Breast epithelium (tissue), 4 donors: ENCODE measurements at places on chromosomes 1 and 21. TPM values are rescaled to one million over a fixed set of nuclear protein-coding genes. Genes with fewer than 3 reads are reported as not detected.

The RGS4 gene
- total RNA-seq: not detected

GRCh38 chr1:195472291-195472690 lies 1135.9 kb downstream of the KCNT2 start:
- no peak for DNase-seq

DNA sequence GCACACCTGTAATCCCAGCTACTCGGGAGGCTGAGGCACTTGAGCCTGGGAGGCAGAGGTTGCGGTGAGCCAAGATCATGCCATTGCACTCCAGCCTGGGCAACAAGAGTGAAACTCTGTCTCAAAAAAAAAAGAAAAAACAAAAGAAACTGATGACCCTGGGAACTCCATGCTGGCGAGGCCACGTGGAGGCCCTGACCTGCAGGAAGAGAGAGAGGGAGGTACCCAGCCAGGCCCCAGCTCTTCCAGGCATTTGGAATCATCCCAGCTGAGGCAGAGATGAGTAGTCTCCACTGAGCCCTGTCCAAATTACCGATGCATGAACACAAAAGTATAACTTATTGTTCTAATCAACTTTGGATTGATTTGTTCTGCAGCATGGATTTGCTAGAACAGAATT lies 132.0 kb upstream of the ZBTB40 start:
- DNase-seq: peak; percentile 22

DNA sequence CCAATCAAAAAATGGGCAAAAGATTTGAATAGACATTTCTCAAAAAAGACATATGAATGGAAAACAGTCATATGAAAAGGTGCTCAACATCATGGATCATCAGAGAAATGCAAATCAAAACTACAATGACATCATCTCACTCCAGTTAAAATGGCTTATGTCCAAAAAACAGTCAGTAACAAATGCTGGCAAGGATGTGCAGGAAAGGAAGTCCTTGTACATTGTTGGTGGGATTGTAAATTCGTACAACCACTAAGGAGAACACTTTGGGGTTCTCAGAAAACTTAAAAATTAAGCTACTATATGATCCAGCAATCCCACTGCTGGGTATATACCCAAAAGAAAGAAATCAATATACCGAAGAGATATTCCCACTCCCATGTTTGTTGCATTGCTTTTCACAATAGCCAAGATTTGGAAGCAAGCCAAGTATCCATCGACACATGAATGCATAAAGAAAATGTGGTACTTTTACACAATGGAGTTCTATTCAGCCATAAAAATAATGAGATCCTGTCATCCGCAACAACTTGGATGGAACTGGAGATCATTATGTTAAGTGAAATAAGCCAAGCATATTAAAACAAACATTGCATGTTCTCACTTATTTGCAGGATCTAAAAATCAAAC lies 17.9 kb downstream of the GBP5 start:
- no peak for DNase-seq

GRCh38 chr1:101323535-101323934 lies 86.7 kb downstream of the S1PR1 start:
- no peak for DNase-seq

DNA sequence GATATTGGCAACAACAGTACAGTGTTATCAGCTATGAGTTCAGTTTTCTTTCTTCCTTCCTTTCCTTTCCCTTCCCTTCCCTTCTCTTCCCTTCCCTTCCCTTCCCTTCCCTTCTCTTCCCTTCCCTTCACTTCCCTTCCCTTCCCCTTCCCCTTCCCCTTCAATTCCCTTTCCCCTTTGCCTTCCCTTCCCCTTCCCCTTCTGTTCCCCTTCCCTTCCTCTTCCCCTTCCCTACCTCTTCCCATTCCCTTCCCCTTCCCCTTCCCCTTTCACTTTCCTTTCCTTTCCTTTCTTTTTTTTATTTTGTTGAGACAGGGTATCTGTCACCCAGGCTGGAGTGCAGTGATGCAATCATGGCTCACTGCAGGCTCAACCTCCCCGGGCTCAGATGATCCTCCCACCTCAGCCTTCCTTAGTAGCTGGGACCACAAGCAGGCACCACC lies 72.3 kb upstream of the CAPZB start:
- DNase-seq: no peak

GRCh38 chr1:177571076-177571475 lies 398.8 kb downstream of the SEC16B start:
- no peak for DNase-seq

- DNase-seq: no peak
Observed at GRCh38 chr1:33849211-33849610, 14.7 kb upstream of the HMGB4 start.

The CELF3 gene
- not detected for total RNA-seq

DNA sequence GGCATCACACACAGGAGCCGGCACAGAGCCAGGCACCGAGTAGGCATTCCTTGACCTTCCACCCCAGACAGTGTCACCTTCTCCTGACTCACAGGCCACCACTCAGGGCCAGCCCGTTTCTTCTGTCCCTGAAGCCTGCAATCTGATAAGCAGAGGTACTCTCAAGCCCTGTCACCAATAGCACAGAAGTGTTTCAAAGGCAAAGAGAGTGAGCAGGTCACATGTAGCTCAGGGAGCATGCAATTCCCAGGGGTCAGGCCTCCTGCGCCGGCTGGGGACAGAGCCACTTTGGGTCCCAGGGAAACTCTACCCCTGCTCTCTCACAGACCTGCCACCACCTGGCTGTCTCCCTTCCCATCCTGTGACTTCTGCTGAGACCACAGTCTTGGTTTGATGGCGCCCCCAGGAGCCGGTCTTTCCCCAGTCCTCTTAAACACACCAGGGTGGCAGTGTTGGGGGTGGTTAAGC lies 13.2 kb downstream of the CAPN9 start:
- no peak for DNase-seq

DNA sequence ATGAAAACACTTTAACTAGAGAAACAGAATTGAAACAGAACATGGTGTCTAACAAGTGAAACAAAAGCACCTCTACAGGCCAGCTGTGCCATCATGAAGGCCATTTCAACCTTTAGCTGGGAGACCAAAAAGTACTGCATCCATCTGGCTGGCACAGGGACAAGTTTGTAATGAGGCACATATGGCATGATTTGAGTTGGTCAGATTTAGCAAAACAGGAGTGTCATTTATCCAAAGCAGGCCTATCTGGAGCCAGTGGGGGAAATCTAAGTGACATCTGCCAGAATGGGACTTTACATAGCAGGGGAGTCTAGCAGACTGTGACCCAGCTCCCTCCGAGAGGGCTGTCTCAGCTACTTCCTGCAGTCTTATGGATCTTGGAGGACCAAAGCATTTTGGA lies 51.9 kb downstream of the DNTTIP2 start:
- DNase-seq: no peak

DNA sequence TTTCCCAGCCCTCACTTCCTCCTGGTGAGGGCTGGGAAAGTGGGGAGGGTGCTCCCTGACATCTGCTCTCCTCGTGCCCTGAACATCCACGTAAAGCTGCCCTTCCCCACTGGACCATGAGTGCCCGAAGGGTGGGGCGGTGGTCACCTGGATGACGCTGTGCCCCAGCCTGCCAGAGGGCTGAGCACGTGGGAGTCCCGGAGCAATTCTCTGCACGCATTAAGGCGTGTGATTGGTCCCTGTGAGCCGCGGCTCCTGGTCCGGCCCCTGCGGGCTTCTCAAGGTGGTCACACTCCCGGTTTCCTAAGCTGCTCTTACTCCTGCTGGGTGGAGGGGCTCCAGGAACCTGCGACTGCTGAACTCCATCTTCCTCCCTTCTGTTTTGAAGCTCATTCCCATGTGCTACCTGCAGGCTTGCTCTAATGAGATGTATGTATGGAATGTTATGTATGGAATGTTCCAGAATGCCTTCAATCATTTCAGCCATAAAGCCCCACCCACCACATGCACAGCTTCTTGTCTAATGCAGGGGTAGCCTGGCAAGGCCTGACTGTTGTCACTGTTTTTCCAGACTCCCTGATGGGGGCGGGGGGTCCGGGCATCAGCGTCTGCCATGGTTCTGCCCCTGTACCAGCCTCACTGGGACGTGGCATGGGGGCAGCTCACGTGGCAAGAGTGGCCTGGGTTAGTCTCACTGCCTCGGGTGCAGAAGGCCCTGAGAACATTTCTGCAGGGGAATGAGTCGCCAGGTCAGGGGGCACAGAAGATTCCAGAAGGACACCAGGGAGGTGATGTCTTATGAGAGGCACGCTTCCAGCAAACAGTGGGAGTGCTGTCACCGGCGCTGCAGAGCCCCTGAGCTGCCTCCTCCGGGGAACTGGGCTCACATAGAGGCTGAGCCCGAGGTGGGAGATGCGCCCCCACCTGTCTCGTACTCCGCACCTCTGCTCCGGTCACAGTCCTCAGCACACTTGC lies 19.4 kb downstream of the KRTAP10-1 start:
- no peak for DNase-seq

GRCh38 chr1:48789903-48790302 lies 13.2 kb upstream of the BEND5 start:
- no peak for DNase-seq

GRCh38 chr1:167792188-167792565 lies 70.4 kb downstream of the MPZL1 start:
- no peak for DNase-seq

DNA sequence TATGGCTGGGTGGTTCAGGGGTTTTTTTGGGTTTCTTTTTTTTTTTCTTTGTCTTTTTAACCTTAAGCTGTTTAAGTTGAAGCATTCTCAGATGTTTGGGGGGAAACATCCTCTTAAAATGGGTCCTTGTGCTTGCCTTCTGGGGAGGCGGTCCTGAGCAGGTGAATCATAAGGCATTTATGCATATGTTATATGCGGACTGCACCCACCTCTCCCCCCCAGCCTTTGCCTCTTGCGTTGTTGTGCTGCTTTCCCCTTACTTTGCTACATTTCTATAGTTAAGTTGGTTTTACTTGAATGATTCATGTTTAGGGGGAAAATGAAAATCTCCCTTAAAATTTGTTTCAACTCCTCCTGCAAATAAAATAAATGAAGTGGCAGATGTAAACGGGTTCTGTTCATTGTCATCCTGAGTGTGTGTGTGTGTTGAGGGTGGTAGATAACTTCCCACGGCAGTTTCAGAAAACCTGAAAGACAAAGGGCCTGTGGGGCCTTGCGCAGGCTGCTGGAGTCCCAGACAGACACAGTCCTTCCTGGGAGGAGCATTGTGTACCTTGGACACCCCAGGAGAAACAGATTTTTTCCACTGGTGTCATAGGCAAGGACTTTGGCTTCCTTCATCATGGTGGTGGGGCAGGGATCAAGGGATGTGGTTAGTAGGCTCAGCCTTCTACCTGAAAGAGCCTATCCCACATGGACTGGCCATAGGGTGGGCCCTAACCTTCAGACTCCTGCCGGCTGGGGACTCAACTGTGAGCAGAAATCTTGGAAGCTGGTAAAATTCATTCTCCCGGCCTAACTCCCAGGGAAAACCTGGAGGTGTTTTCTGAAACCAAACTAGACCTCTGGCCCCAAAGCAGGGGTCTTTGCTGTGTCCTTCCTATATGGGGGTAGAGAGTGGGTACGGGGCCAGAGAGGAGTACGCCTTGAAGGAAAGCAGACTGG lies 926 bp upstream of the SH3D21 start:
- DNase-seq: no peak

- no peak for DNase-seq
Observed at GRCh38 chr1:209113521-209113920, 470.0 kb upstream of the CAMK1G start.

DNA sequence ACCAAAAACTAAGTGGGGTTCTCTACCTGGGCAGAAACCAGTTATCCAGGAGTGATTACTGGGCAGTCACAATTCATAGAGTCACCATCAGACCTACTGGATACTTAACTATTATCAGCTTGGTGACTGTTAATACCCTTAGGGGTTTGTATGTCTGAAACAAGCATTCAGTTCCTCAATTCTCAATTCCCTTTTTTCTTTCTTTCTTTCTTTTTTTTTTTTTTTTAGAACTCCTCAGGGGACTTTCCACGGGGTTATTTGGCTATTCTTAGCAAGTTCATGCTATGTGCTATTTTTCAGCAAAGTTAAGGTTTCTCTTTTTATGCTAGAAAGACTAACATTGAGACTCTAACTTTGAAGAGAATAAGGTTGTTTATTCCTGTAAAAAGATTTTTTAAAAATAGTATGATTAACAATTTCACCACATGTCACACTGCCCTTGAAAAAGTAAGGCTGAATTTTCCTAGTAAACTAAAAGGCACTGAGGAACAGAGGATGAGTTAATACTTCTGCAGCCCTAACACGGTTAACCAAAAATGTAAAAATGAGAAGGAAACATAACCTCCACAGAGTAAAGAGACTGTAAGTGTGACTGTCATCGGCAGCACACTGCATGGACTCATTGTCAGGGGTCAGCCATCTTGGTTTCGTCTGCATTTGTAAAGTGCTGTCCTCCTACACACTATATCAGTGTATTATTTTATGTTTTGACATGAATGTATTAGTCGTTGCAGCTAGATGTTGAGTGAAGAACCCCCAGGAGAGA lies 310.2 kb downstream of the NTNG1 start:
- DNase-seq: no peak

DNA sequence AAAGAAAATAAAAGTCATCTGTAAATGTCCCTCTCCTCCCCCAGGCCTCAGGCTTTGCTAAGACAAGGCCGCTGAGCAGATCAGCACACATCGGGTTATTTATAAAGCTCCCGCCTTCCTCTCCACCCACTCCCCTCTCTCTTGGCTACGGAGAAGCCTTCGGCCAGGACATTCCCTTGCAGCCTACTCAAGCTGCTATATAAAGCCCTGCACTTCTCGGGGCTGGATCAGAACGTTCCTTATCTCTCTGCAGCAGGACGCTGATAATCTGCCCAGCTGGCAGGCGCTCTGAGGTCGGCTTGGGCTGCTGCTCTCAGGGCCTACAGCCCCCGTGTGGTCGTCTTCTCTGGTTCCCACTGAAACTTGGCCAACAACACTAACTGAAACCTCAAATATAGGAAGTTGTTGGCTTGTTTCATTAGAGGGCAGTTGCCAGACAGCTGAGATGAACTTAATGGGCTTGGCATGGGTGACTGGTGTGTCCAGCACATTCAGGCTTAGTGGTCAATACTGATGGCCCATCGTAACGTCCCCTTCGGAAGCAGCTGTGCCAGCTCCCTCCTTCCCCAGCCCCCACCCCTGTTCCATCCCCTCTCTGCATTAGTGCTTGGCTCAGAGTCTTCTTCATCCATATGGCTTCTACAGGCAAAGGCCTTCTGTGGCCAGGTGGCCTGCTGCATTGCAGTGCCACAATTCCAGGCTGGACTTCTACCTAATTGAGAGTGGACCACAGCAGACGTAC lies 64.6 kb downstream of the IER5 start:
- no peak for DNase-seq

DNA sequence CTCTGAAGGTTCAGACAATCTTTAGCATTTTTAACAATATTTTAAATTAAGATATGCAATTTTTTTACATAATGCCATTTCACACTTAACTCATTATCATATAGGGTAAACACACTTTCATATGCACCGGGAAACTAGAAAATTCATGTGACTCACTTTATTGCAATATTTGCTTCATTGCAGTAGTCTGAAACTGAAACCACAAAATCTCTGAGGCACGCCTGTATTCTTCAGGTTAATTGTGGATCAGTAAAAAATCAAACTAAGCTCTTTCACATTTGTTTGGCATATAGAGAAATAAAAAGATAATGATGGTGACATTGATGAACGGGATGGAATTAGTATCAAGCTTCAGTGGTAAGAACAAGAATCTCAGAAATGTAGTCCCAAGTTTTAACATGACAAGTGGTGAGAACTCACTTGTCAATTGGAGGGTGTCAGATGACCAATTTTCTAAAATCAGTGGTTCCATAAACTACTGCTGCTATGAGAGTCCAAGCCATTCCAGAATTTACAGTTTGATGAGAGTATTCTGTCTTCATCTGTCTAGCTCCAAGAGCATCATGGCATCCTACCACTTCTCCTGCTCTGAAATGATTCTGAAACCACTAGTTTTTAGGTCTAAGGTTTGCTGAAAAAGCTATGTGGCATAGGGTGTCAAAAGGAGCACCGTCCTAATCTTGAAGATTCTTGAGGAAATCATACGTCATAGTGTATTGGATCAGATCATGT lies 281.0 kb downstream of the PTPRC start:
- no peak for DNase-seq
